ENCODE measurements at places on chromosomes 2 and 18.

DNA sequence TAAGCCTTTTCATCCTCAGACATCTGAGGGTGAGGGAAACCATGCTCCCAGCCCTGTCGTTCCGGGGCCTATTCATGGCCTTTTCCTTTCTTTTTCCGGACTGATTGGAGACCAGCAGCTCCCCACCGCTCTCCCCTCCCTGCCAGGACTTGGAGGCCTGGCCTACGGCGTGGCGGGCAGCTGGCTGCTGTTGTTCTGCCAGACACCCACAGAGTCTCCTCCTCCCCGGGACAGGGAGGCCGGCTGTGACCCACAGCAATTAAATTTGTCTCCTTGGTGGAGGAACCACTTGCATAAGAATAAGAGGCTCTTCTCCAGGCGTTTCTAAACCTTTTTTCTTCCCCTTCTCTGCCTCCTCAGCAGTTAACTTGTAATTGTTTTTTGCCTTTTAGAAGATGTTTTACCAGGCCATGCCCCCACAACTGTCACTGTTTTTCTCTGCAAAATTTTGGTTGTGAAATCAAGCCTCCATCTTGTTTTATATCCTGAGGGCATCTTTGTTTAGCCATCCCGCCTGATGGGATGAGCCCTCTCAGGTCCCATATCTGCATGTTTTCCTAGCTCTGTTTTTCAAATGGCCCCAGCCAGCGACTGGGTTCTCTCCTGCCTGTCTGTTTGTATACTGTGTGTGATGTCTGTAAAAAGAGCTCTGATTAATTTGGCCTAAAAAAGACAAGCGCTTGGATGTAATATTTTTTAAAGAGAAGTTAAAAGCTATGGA lies 1060.0 kb upstream of the DDX18 start:
- no peak for DNase-seq

GRCh38 chr2:47022186-47022765 lies 106.7 kb upstream of the MCFD2 start:
- no peak for DNase-seq

GRCh38 chr18:44729631-44730101 lies 49.0 kb downstream of the SETBP1 start:
- DNase-seq, result no peak

- DNase-seq, result peak; percentile 80
These were observed 144.1 kb downstream of the PRPF40A start for GRCh38 chr2:152573168-152573567.

- no peak for DNase-seq
These were observed 81.7 kb downstream of the FEZ2 start for GRCh38 chr2:36516136-36516870.

DNA sequence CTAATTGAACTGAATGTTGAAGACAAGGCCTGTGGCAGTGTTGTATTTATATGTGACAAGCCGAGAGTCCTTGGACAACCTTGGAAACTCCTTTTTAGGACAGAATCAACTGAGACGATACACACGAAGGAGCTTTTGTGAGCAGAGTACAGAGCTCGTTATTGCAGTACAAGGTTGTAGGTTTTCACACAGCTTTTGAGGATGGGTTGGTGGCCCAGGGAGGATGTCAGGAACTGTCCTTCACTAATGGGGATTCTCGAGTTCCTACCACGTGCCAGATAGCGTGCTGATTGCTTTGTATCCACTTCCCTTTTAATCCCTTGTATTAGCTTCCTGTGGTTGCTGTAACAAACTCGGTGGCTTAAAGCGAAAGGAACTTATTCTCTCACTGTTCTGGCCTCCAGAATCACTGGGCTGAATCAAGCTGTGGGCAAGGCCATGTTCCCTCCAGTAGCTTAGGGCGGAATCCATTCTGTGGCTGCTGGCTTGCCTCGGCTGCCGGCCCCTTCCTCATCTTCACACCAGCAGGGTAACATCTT lies 20.2 kb downstream of the INPP4A start:
- no peak for DNase-seq

GRCh38 chr2:239184179-239184578 lies 216.6 kb downstream of the HDAC4 start:
- DNase-seq, result no peak

- DNase-seq, result peak; percentile 88
These were observed 108.8 kb downstream of the SLC4A3 start for GRCh38 chr2:219736209-219736608.

DNA sequence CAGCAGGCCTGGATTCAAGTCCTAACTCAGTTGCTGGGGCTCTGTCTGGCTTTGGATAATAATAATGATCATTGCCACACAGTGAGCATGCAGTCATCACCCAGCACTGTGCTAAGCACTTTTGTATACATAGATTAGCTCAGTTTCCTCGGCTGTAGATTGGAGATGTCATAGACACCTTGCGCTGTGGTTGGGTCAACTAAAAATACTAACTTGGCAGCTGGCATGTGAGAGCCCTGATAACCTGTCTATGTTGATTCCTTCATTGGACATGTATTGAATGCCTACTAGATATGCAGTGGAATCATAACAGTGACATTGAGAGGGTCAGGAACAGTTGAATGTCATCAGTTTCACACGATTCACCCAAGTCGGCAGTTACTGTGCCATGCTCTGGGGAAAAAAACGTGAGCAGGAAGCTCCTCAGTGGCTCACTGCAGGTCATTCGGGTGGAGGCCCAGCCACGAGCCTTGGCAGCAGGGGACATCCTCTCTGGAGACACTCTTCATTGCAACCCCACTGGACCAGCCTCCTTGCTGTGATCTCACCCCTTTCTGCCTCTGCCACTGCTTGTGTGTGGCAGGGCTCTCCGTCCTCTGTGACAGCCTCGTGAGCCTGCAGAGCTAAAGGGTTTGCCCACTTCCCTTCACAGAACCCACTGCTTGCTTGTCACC lies 85.3 kb downstream of the NPAS2 start:
- DNase-seq, result no peak

DNA sequence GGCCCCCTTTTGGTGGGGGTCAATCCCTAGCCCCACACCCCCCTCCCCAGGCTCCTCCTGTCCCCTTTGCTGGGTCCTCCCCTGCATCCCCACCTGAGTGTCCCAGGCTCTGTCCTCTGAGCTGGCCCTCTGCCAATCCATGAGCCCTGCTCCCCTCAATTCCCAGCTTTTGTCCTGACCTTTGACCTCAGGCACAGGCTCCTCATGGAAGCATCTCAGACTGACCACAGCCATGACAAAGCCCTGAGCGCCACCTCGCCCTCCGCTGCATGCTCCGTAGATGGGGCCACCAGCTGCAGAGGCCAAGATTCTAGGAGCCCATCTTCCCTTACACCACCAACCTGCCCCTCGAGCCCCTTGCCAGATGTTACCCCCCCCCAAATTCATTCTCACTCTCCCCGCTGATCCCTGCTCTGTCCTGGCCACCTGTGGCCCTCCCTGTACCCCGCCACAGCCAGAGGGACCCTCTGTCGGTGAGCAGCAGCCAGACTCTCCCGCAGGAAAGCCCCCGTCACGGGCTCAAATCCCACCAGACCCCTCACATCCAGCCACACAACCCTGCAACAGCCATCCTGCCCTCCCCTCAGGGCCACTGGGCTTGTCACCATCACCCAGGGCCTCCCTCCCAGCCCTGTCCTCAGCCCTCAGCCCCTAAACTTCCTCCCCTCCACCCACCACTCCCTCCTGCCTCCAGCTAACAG lies 206.0 kb downstream of the MGAT5 start:
- DNase-seq, result no peak

- DNase-seq, result no peak
These were observed 47.7 kb upstream of the EHBP1 start for GRCh38 chr2:62657783-62658182.

DNA sequence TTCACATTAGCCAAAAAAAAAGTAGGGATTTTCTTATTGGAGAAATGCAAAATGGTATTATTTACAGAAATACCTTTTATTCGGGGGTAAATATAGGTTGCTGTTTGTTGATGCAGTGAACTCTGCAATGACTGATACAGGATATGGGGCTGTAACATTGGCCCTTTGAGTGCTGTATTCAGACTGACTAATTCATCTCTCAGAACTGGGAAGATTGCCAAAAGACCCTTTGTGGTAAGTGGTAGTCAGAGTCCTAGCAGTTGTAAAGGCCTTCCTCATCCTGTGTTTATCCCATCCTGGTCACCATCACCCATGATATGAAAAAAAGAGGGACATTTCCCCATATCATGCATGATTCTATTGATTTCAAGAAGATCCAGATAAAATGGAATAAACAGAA lies 14.0 kb upstream of the DCC start:
- no peak for DNase-seq

DNA sequence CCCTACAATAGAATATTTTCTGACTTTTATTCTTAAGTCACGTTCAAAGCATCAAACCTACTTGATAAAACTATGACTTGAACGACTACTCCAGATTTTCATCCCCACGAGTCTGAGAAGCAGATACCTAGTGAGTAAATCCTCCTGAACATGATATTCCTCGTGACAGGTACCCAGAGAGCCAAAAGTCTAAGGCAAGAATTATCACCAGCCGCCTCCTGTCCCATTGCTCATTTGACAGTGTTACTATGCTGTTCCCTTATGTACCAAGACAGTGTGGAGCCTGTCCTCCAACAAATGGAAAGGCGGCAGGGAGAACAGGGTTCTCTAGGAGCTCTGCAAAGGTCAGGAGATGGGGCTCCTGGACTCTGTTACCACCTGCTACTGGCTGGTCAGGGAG lies 8.3 kb upstream of the ALPK2 start:
- no peak for DNase-seq

DNA sequence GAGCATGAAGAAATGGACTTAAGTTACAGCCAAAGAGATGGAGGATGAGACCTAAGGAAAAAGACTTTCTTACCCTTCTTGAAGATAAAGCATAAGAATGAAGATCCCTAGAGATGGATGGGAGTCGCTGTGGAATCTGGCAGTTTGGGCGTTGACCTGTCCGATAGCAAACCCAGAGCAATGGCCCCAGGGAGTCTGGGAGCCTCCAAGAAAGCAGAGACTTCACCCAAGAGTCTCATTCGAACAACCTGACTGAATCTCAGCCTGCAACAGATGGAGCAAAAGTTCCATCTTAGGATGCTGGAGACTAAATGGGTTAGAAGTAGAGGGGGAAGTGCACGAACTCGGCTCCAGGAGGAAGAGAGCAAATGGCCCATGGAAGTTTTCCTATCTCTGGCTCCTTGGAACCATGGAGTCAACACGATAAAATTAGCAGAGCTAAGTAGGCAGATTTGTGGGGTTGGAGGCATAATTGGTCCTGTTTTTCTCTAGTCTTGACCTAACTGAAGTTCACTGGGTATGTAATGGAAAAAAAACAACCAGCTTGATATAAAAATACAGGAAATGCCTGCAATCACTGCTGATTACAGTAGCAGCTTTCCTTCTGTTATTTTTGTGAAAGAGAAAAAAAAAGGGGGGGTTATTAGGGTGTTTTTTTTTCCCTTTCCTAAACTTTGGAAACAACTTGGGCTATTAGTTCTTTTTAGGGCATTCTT lies 178.4 kb upstream of the EPAS1 start:
- DNase-seq, result no peak

GRCh38 chr18:4236940-4237663 lies 218.0 kb downstream of the DLGAP1 start:
- no peak for DNase-seq

GRCh38 chr2:74497777-74498499 lies 1.5 kb downstream of the LBX2 start:
- DNase-seq, result no peak

- DNase-seq, result no peak
These were observed at the start of gene ACOXL for GRCh38 chr2:110732422-110733413. ACOXL (plus strand) TSS chr2:110732573; CDS start chr2:110768390, 35,817 bp downstream.

DNA sequence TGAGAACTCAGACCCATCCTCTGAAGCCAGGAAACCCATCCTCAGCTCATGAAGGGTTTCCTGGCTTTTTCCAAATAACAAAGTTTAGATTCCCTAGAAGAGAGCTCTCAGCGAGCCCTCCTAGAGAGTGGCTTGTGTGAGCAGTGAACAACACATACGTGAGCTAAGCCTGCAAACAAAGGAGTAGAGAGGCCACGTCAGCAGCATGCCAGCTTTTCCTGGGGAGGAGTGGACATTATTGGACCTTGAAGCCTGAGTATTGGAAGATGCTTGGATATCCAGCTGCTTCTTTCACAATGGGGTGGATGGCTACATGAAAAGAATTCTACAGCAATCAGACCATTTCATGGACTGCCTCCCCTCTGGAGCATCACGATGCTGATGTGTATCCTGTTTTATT lies 21.1 kb downstream of the KIF5C start:
- no peak for DNase-seq

All from COLO829 (cell line).